ENCODE measurements at places on chromosomes 6 and 20.

DNA sequence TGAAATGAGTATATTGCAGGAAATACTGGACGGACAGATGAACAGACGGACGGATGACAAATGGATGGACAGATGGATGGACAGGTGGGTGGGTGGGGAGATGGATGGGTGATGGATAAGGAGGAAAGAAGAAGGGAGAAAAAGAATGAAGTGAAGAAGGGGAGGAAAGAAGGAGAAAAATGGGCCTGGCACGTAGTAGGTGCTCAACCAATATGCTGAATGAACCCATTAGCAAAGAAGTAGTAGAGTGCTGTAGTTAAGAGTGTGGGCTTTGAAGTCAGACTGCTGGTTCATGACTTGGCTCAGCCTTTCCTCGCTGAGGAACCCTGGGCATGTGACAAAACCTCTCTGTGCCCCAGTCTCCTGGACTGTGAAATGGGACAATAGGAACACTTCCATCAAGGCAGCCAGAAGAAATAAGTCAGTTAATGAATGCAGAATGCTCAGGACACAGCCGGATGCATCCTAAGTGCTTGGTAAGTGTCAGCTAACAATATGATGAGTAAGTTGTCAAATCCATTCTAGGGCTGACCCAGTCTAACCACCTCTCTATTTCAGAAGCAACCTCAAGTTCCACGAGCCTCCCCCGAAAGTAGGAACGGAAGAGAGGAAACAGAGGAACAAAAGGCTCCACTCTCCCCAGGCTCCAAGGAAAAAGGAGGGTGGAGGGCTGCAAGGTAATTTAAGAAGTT lies 37.9 kb downstream of the PREX1 start:
- no peak for DNase-seq

- no peak for DNase-seq
These were observed 19.8 kb upstream of the SIM1 start for GRCh38 chr6:100484474-100484873.

- DNase-seq: no peak
These were observed 56.6 kb upstream of the POU3F2 start for GRCh38 chr6:98777762-98778161.

GRCh38 chr6:126753606-126754005 lies 364.9 kb upstream of the RSPO3 start:
- no peak for DNase-seq

GRCh38 chr6:148263961-148264360 lies 78.7 kb upstream of the SASH1 start:
- no peak for DNase-seq
